ENCODE measurements at places on chromosomes 6 and 20. TPM values are rescaled to one million over a fixed set of nuclear protein-coding genes. Genes with fewer than 3 reads are reported as not detected.

Gene KIF13A
- 45.1 TPM for total RNA-seq

Gene MYMX
- total RNA-seq = not detected

Gene MCHR2
- not detected for total RNA-seq

Gene CMTR1
- total RNA-seq = 26.4 TPM

Gene CDKAL1
- total RNA-seq = 24.9 TPM

Gene ARMC2
- not detected for total RNA-seq

Gene GHRH
- not detected for total RNA-seq

Gene SHLD1
- total RNA-seq = 2.0 TPM
